ENCODE measurements at places on chromosomes 7 and 10. TPM values are rescaled to one million over a fixed set of nuclear protein-coding genes. Genes with fewer than 3 reads are reported as not detected.

GRCh38 chr7:50312250-50313162 lies 8.0 kb downstream of the IKZF1 start:
- DNase-seq = no peak

GRCh38 chr10:28586176-28586575 lies 53.3 kb downstream of the WAC start:
- no peak for DNase-seq

- no peak for DNase-seq
These were observed 12.9 kb upstream of the CDK6 start for GRCh38 chr7:92849322-92849721.

DNA sequence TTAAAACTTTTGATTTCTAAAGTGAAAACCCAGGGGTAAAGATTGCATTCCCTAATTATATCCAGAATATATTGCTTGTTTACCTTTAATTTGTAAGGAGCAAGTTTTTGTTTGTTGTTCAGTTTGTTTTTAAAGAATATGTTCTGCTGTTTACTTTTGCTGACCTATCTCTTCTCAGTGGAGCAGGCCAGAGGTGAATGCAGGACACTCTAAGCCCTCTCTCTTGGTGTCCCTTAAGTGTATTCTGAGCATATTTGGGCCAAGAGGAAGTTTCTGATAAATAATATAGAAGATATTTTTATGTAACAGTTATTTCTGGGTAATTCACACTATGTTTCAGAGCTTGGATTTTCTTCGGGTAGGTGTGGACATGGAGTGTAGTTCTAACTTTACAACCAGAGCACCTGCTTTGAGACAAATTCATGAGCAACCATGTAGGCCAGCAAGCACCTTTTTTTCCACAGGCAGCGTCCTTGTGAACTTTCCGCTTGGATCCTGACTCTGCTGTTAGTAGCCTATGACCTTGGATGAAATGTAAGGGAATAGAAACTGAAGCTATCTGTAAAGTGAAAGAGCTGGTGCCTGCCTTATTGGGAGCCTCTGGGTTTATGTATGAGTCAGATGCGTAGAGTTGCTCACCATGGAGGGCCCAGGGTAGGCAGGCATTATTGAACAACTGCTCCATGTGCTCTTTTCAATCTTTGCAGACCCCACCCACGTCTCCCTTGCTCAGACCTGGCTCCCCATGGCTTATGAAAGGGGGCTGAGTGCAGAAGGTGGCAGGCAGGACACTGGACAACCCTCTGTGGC lies 16.1 kb downstream of the OGDH start:
- DNase-seq = no peak

DNA sequence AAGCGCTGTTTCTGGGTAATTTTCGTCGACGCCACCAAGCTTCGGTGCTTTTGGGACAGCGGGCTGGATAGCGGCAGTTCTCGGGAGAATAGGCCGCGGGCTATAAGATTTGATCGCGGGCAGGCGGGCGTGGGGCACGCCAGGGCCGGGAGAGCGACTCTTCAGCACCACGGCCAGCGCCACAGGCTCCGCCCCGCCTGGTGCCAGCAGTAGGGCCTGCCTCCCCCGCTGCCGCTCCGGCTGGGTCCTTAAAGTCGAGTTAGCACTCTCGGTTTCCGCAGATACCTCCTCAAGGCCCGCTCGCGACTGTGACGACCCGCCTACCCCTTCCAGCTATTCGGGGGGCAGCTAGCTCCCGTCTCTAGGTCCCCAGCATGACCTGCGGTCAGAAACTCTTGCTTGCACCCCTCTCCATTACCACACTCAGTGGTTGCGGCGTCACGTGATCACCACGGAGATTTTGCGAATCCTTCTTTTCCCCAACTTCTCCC lies 9.4 kb downstream of the NXPH1 start:
- DNase-seq = peak; percentile 76

DNA sequence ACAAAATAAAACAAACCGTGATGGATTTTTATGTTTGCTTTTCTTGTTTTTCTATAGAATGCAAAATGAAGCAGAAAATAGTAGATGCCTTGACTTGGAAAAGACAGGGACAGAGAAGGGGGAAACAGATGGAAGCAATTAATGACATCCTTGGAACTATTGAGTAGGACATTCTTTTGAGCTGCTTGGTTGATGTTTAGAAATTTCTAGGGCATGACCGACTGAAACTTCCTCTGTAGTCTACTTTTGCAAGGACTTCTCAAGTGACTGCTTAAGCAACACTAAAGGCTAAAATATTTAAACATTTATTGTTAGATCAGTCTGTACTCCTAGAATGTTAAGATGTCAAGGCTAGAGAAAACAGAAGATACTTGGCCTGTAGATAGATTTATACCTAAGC lies 49.4 kb downstream of the VCL start:
- no peak for DNase-seq

The TAS2R40 gene
- polyA plus RNA-seq = not detected
